NCI-H187 (cell line): ENCODE measurements at places on chromosomes 5 and 9.

GRCh38 chr9:106102821-106103220, 408.5 kb downstream of the TMEM38B start:
- DNase-seq = no peak

DNA sequence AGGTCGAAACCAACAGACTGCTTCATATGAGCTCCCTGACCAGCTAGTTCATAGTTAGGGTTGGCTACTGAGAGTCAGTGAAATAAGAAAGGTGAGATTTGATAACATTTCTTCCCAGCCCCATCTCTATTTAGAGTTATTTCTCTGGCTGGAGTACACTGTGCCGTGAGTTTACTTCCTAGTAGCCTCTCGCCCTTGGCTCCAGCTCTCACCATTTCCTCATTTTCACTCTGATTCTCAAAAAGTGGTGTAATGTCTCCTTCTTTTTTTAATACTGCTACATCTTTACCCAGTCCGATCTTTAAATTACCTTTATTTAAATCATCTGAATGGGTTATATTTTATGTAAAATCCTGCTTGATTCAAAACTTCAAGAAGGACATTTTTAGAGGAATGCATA, 100.4 kb upstream of the FAM174A start:
- no peak for DNase-seq

DNA sequence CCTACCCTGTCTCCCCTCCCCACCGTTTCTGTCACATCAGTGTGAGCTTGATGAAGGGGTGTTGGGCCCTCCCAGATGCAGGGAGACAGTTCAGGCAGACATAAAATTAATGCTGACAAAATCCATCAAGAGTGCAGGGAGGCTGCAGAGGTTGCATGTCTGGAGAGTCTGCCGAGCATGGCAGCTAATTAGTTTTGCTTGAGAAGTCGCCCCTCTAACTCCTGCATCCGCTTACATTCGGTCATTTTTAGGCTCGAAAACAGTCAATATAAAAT, 44.9 kb downstream of the GALNT12 start:
- no peak for DNase-seq

DNA sequence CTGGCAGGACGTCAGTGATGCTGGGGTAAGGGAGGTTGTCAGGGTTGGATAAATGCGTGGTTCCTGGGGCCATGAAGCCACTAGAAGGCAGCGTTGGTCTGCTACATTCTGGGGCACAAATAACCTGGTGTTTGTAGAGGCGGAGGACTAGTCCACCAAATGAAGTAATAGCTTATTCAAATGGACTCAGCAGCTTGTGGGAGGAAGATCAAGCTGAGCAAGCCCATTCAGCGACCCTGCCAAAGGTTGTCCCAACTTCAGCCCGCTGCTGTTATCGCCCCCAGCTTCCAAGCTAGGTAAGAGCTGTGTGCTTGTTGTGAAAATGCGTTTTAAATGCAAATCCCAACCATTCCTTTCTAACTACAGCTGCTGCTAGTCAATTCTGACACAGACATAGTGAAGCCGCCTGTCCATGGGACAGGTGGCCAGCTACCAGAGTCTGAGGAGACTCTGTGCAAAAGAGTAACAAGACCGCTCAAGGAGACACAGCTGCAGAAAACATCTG, 7.6 kb upstream of the FAM240B start:
- no peak for DNase-seq

DNA sequence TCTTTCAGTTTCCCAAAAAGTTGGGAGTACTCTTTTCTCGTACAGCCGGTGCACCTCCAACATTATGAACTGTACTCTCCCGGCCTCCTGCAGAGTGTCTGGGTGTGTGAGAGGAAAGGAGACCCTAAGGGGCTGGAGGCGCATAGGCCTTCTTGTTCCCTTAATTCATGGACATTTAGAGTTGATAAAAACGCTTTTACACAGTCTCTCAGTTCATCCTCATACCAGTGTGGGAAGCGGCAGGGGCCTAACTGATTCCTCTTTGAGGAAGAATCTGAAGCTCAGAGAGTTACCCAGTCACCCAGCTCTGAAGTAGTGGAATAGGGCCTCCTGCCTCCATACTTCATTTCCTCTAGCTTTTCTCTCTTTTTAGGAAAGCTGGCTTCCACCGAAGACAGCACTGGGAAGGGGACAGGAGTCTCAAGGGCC, 3.3 kb downstream of the MCIDAS start:
- DNase-seq = no peak

GRCh38 chr5:150052226-150052955, 34.0 kb downstream of the CSF1R start:
- no peak for DNase-seq

GRCh38 chr9:78298046-78298765, 1.3 kb downstream of the PSAT1 start:
- no peak for DNase-seq

- no peak for DNase-seq
Measured at GRCh38 chr5:74141053-74141452, 499.5 kb downstream of the ENC1 start.

- DNase-seq = peak; percentile 53
Measured at GRCh38 chr5:152142840-152143469, 218.3 kb upstream of the GLRA1 start.

GRCh38 chr5:113487416-113487780, 855 bp downstream of the MCC start:
- DNase-seq = no peak

DNA sequence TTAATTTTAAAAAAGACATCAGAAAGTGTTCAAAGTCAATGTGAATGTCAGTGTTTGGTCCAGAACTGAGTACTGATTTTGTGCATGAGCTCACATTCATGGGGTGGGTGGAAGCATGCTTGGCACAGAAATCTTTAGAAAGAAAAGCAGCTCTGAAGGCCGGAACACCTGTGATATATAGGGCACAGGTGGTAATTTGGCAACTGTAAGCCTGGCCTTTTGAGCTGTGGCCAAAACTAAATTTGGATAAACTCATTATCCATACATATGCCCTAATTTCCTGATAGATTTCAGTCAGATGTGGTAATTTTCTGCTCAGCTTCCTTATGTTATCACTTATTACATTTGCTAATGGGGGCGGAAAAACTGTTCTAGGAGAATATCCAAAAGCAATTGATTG, 211.4 kb downstream of the HCN1 start:
- no peak for DNase-seq

GRCh38 chr5:93340881-93341280, 240.1 kb downstream of the NR2F1-AS1 start:
- no peak for DNase-seq

DNA sequence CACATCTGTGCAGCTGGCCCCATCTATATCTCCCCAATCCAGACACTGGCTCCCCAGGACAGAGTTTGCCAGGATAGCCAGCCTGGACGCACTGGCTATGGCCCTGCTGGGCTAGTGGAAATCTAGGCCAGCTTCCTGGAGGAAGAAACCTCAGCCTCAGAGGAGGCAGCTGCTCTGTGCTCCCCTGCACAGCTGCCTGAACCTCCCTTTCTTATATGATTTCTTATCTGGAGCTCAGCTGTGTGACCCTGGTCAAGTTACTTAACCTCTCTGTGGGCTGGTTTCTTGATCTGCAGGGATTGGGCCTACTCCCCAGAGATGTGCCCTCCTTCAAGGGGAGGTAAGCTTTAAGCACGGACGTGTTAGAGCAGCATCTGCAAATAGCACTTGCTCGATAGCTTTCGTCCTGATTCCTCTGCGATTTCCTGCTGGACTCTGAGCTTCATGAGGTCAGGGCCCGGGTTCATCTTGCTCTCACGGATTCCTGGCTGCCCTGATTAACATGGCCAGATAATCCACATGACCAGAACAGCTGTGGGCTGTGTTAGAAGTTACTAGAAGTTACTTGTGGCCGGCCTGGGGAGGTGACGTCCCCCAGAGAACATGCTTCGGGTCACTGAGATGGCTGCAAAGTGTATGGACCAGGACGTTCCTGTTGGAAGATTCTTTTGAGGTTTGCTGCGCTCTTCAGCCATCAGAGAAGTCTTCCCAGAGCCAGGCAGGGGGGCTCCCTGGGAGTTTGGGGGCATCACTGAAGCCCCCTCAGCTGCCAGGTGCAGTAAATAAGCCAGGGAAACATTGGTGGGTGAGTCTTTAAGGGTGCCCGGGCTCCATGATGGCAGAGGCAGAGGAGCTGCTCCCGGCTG, 14.5 kb downstream of the C9orf50 start:
- DNase-seq = no peak

DNA sequence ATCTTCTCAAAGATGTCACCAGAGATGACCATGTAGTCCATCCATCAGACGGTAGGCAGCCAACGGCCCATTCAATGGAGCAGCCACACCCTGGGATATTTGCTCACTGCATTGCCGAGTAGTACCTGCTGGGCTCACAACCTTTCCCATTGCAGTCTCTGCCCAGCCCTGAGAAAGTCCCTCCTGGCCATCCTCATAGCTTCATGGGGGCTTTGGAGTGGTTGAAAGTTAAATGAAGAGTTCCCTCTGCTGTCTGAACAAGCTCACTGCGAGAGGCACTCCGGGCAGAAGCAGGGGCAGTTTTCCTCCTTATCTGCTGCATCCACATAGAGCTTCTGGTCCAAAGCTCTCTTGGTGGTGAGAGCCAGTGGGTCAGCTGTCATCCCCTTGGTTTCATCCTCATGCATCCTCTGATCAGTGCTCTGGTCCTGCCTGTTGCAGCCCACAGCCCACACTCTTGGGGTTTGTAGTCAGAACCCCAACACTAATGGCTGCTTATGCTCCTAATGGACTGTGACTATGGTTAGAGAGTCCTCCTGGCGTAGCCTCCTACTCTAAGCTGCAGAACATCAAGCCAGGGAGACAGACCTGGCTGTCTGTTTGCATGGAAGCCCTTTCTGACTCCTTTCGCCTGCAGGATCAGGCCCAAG, 23.3 kb downstream of the TNFSF8 start:
- no peak for DNase-seq

GRCh38 chr9:86670536-86670935, 276.8 kb downstream of the GAS1 start:
- no peak for DNase-seq

DNA sequence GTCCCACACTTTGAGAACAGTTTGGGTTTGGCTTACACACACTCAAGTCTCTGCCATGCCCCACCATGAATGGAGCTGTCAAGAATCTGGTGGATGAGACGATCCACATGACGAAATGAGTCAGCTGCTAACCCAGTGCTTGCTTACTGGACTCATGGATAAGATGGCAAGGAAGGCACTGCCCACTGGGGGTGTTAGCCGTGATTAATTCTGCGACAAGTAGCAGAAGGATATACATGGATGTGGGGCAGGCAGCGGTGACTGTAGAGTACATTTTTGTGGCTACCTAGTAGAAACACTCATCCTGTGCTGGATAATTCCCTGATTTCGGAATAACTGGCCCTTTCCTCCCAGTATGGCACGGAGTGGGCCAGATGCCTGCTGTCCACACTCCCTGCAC, 77.5 kb downstream of the SPATA31C2 start:
- DNase-seq = no peak

- DNase-seq = no peak
Measured at GRCh38 chr5:149596712-149597111, 15.4 kb downstream of the ARHGEF37 start.

- no peak for DNase-seq
Measured at GRCh38 chr5:24817966-24818365, 173.2 kb upstream of the CDH10 start.

DNA sequence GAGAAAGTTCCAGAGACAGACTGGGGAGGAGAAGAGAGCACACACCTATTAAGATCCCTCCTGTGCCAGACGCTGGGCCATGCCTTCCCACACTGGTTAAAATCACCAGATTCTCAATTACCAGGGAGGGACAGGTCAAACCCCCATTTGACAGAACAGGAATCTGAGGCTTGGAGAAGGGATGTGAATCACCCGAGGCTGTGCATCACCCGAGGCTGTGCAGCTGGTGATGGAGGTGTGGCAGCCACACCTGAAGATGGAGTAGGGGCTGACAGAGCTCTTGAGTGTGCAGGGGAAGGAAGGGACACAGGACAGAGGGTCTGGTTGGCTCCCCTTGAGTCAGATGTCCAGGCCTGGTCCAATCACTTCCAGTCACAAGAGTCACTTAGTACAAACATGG, 70.6 kb downstream of the LMX1B start:
- no peak for DNase-seq

GRCh38 chr9:98678244-98678842, 30.4 kb downstream of the GABBR2 start:
- DNase-seq = no peak

DNA sequence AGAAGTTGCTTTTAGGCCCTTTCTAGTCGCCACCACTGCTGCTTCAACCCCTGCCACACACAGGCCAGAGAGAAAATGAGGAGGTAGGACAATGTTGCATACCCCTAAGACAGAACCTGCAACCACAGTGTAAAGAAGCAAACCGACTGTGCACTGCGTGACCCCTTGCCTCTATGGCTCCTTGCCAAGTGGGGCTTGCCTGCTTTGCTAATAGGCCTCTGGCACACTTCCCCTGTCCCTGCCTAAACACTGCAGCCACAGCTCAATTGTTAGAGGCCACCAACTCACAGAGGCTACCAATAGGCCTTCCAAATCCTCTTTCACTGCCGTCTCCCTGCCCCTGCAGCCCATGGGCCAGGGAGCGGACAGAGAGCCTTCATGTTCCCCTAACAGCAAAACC, 280.1 kb downstream of the CDH10 start:
- DNase-seq = no peak

GRCh38 chr5:124844371-124844920, 98.0 kb upstream of the ZNF608 start:
- DNase-seq = no peak

DNA sequence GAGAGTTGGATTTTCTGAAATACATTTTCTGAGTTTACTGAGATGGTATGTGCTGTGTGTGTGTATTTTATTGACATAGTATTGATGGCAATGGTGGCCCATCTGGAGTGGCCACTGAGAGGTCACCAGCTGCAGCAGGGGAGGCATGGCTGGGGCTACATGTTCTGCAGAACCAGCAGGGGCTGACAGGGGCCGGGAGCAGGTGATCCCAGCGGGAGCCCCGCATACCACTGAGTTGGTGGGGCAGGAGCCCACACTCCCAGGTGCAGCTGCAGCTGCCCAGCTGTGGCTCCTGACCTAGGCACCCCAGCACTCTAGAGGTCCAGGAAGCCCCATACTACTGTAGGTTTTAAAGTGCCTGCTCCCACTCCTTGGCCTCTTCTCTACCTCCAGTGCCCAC, 1044.2 kb upstream of the CDH9 start:
- DNase-seq = no peak

GRCh38 chr9:109816490-109816889, 36.5 kb downstream of the PALM2AKAP2 start:
- DNase-seq = no peak

GRCh38 chr9:97440160-97440559, 28.3 kb downstream of the TDRD7 start:
- DNase-seq = no peak

- no peak for DNase-seq
Measured at GRCh38 chr9:130660683-130661450, 3.5 kb upstream of the PRDM12 start.

DNA sequence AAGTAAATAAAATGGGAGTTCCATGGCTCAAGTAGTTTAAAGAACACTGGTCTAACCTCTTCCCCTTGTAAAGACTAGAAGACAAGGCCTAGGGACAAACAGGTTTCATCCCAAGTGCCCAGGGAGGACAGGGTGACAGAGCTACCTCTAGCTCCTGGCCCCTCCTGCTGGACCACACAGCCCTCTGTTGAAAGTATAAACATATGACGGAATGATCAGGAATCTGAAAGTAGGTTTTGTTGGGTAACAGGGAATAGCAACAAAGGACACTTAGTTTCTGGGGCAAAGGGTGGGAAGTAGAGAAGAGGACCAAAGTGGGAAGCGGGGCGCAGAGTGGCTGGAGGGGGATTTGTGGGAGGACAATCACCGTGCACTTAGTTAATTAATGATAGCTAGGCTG, 67.0 kb upstream of the DAB2IP start:
- no peak for DNase-seq

- no peak for DNase-seq
Measured at GRCh38 chr9:73011181-73011750, 58.4 kb upstream of the ALDH1A1 start.
